ENCODE measurements at places on chromosomes 5 and 9.

- DNase-seq, result no peak
These were observed 186.7 kb downstream of the DCP2 start for GRCh38 chr5:113163328-113163727.

DNA sequence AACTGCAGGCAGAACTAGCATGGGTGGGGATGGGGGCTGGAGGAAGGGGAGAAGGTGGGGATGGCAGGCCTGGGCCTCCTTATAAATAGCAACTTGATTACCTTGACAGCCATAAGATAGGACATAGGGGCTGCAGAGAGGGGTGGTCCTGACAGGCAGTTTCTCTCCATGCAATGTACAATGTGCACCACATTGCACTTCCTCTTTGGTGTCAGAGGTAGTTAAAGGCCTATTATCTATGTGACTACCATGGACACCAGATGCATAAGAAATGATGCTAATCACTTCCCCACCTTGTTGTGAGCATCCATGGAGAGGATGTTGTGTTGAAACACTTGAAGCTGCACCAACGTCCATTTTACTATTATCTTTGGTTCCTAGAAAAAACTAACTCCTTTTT lies 20.2 kb upstream of the SUB1 start:
- no peak for DNase-seq

GRCh38 chr5:16552666-16553343 lies 64.0 kb downstream of the RETREG1 start:
- peak; percentile 41 for DNase-seq

- peak; percentile 15 for DNase-seq
These were observed 1236.6 kb downstream of the MAT2B start for GRCh38 chr5:164742025-164742424.

- DNase-seq, result no peak
These were observed 72.7 kb upstream of the WWC1 start for GRCh38 chr5:168218746-168219145.

DNA sequence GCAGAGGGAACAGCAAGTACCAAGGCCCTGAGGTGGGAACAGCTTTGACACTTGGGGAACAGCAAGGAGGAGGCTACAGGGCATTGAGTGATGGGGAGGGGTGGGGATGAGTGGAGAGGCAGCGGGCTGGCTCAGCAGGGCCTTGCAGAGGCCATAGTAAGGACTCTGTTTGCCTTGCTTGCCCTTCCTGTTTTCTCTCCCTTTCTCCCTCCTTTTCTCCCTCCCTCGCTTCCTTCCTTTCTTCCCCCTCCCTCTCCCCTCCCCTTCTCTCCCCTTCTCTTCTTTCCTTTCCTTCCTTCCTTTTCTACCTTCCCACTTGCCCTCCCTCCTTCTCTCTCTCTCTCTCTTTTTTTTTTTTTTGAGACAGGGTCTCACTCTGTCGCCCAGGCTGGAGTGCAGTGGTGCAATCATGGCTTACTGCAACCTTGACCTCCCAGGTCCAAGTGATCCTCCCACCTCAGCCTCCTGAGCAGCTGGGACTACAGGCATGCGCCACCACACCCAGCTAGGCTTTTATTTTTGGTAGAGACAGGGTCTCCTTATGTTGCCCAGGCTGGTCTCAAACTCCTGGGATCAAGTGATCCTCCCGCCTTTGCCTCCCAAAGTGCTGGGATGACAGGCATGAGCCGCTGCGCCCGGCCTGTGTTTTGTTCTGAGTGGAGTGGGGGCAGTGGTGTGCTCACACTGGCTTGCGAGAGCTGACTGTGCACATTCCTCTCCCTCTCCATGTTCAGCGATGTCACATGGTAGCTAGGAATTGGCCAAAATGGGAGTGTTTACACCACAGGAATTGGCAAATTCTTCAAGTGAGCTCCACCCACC lies 17.1 kb downstream of the IER5L start:
- DNase-seq, result no peak

DNA sequence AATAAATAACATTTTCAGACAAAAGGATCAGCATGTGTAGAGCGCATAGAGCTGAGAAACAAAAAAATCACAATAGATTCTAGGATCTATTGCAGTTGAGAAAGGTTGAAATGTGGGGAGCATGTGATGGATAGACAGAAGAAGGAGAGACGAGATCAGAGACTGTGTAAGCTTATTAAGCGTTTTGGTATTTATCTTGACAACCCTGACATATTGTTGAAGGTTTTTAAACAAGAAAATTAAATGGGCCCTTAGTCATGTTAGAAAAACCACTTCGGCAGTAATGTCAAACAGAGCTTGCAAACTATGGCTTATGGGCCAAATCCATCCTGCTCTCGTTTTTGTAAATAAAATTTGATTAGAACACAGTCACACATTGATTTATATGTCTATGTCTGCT lies 200.5 kb upstream of the KLF4 start:
- DNase-seq, result no peak

- DNase-seq, result no peak
These were observed at the start of gene ZDHHC11 for GRCh38 chr5:850511-851006. Gene ZDHHC11, minus strand, starts transcription at chr5:850986. Its CDS starts 384 bp downstream, at chr5:850602.

- DNase-seq, result no peak
These were observed 46.5 kb downstream of the ANKRD31 start for GRCh38 chr5:75190227-75190626.

DNA sequence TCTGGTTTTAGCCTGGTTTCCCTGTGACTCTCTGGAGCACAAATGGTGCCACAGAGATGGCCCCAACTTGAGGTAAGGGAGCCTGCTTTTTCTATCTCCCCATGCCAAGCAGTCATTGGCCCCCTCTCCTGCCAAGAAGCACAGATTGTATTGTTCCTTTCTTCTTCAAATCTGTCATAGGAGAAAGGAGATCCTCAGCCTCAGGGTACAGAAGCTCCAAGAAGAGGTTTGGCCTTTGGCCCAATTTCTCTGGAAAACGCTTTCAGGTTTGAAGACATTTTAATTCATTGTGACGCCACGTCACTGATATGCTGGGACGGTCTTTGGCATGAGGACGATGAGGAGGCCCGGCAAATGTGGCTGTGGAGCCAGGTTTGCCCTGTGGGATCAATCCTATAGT lies 29.2 kb upstream of the PANK3 start:
- no peak for DNase-seq

- peak; percentile 74 for DNase-seq
These were observed 42.8 kb downstream of the CAMSAP1 start for GRCh38 chr9:135864447-135865049.

- no peak for DNase-seq
These were observed 108.1 kb downstream of the TMEM174 start for GRCh38 chr5:73280821-73281746.

DNA sequence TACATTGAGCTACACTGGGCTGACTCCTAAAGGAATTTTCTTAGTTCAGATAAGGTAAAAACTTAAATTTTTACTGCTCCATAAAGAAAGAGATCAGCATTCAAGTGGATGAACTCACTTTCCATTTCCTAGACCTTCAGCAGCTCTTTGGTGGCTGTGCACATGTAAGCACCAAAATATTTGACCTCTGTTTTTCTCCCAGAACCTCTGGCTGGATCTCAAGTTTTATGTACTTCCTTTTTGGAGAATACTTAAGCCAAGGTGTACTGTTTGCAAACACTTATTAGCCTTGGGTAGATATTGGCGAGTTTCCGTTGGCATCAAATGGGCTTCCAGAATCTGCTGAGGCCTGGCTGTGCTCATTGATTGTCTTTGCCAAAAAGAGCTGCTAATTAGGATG lies 10.3 kb downstream of the TNC start:
- no peak for DNase-seq

DNA sequence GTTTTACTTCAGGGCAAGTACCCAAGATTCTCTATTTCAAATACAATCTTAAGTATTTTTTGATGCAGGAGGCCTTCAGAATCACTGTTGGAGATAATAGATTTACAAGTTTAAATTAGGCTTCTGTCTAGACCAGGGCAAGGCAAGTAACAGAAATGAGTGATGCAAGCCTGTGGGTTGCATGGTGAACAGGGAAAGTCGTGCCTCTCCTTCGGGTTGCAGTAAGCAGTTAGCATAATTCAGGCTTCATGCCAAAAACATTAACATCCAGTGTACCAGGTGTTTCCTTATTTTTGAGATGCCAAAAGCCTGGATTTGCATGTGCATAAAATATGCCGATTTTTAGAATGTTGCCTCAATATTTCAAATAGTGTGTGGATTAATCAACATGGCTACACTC lies 369.0 kb downstream of the CAAP1 start:
- no peak for DNase-seq

DNA sequence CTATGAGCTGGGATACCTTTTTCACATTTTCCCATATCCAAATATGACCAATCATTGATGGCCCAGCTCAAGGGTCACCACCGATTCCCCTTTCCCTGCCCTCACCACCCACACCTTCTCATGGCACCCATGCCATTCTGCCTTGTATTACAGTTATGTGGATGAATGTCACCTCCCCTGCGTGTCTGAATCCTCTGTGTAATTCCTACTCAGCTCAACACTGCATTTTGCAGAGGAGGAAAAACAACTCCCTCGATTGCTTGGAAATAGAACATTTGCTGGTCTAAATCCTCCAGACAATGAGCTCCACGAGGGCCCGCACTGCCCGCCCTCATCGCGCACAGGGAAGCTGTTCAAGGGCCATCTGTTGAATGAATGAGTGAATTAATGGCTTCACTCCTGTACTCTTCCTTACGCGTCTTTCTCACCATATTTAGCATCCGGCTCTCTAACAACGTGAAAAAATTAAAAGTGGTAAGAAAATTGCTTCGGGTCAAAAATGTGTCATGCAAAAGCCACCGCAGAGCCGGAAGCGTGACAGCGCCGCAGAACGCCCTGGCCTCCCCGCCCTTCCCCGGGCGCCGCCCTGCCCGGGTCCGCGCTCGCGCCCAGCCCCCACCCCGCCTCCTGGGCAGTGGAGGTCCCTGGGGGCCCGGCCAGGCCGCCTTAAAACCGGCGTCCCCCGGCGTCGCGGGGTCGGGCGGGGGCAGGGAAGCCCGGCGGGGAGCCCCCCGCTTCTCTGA lies 704 bp downstream of the SUSD1 start:
- peak; percentile 93 for DNase-seq

DNA sequence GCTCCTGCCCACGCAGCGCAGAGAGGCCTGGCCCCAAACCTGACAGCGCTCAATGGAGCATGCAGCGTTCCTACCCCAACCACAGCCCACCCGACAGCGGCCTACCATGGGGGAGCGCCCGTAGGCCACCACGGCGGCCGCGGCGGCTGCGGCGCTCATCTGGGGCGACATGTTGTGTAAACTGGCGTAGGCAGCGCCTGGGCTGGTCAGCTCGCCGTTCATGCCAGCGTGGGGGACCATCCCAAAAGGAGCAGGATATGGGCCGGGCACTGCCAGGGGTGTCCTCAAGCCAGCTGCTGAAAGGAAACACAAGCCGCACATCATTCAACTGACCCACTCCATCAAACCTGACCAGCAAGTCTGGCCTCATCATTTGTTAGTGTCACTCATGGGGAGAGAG lies 77.7 kb downstream of the TLE1 start:
- DNase-seq, result no peak

DNA sequence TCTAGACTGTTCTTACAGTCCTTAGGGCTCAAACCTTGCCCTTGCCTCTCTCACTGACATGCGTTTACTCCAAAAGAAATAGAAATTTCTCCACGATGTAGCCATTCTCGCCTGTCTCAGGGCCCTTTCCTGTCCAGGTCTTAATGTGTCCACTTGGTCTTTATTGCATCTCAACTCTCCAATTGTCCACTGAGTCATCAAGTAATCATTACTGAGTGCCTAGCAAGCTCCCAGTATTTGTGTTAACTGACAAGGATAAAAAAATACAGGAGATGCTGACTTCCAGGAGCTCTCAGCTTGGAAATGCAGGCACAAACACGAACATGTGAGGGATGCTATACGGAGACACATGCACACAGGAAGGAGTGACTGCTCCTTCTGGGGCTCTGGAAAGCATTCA lies 147.3 kb downstream of the ARSB start:
- no peak for DNase-seq

DNA sequence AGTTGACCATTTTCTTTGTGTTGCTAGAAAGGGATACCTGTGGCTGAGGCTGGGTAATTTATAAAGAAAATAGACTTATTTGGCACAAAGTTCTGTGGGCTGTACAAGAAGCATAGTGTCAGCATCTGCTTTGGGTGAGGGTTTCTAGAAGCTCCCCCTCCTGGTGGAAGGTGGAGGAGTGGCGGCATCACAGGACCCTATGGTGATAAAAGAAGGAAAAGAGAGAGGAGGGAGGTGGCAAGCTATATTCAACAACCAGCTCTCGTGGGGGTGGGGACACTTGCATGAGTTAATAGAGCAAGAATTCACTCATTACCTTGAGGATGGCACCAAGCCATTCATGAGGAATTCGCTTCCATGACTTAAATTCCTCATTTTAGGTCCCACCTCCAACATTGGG lies 2041.4 kb upstream of the CDH9 start:
- DNase-seq, result no peak

DNA sequence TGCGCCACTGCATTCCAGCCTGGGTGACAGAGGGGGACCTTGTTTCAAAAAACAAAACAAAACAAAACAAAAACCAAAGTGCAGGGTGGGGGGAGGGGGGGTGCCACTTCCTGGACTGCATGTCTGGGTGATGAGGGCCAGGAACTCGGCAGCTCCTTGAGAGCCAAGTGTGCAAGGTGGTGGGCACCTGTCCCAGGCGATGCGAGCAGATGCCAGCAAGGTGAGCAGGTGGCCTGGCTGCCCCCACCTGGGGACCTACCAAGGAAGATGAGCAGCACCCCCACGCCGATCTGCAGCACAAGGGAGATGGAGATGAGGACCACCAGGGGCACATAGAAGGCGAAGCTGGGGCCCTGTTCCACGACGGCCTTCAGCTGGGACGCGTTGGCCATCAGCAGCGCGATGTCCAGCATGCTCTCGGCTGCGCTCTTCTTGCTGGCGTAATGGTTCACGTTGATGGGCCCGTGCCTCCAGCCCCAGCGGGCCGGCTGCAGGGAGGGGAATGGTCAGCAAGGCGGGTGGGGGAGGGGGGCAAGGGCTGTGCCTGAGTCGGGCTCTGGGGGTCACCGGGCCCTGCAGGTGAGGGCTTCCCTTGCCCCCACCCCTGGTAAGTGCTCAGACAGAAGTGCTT lies 7.8 kb downstream of the NINJ1 start:
- DNase-seq, result no peak

DNA sequence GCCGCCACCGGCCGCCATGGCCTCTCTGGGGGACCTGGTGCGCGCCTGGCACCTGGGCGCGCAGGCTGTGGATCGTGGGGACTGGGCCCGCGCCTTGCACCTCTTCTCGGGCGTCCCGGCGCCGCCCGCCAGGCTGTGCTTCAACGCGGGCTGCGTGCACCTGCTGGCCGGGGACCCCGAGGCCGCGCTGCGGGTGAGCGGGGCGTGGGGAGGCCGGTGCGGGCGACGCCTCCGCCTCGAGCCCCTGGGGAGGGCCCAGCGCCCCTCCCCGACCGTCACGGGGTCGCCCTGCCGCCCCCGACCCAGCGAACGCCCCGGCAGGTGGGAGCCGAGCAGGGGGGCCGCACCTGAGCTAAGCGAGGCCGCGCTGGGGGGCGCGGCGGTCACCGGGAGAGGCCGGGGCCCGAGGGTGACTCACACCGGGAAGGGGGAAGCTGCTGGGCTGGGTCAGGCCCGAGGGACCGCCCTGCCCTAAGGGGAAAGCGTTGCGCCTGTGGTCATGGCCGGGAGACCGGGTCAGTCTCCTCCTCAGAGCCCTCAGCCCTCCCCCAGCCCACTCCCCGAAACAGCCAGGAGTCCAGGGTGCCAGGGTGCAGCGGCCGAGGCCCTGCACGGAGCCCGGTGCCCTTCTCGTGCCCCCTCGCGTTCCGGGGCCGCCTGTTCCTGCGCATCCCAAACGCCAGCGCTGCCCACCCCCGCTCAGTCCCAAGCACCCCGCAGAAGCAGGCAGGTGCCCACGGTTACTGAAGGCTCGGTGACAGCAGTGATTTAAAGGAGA lies 510 bp downstream of the NOXA1 start:
- no peak for DNase-seq

- DNase-seq, result no peak
These were observed 103.5 kb upstream of the DPYSL3 start for GRCh38 chr5:147613359-147613758.

- no peak for DNase-seq
These were observed 624 bp downstream of the FBXW11 start for GRCh38 chr5:172005708-172006320.
